ENCODE measurements at places on chromosomes 7 and 10. TPM values are rescaled to one million over a fixed set of nuclear protein-coding genes. Genes with fewer than 3 reads are reported as not detected.

The USP54 gene
- total RNA-seq = 4.1 TPM

The TSPAN33 gene
- 17.3 TPM for total RNA-seq

The HIBADH gene
- total RNA-seq = 18.2 TPM

The UNCX gene
- total RNA-seq = not detected

The COA1 gene
- total RNA-seq = 106 TPM

The TCTN3 gene
- 37.6 TPM for total RNA-seq

The TRPV5 gene
- not detected for total RNA-seq

The C10orf53 gene
- not detected for total RNA-seq

The INTS15 gene
- 33.4 TPM for total RNA-seq

The NPSR1 gene
- total RNA-seq = not detected

The LRRD1 gene
- total RNA-seq = not detected

The ITPRID1 gene
- total RNA-seq = not detected

The MARVELD1 gene
- 1.9 TPM for total RNA-seq

The GARIN1A gene
- 2.7 TPM for total RNA-seq

The CCL24 gene
- total RNA-seq = not detected

The ITIH5 gene
- total RNA-seq = not detected

The HKDC1 gene
- 0.62 TPM for total RNA-seq

The SYT15 gene
- 1.6 TPM for total RNA-seq

The GIMAP8 gene
- 10.2 TPM for total RNA-seq

The ASZ1 gene
- not detected for total RNA-seq

The HOGA1 gene
- not detected for total RNA-seq

The SPDYE3 gene
- not detected for total RNA-seq

The TDRD1 gene
- total RNA-seq = 0.07 TPM

The NPTX2 gene
- not detected for total RNA-seq

The FAM241B gene
- 10.9 TPM for total RNA-seq

The ANLN gene
- 49.5 TPM for total RNA-seq

The RAMP3 gene
- not detected for total RNA-seq

The SLC13A1 gene
- total RNA-seq = not detected

The LRIT2 gene
- not detected for total RNA-seq
